ENCODE measurements at places on chromosomes 5 and 9. TPM values are rescaled to one million over a fixed set of nuclear protein-coding genes. Genes with fewer than 3 reads are reported as not detected.
A peak's percentile ranks its signal among the peaks of the same experiment; 100 is the strongest.

Gene C5
- total RNA-seq, result 0.20 TPM

GRCh38 chr9:134422301-134423090 is 96.2 kb downstream of the RXRA start:
- no peak for DNase-seq

Gene SH3GL2
- total RNA-seq, result 5.8 TPM

DNA sequence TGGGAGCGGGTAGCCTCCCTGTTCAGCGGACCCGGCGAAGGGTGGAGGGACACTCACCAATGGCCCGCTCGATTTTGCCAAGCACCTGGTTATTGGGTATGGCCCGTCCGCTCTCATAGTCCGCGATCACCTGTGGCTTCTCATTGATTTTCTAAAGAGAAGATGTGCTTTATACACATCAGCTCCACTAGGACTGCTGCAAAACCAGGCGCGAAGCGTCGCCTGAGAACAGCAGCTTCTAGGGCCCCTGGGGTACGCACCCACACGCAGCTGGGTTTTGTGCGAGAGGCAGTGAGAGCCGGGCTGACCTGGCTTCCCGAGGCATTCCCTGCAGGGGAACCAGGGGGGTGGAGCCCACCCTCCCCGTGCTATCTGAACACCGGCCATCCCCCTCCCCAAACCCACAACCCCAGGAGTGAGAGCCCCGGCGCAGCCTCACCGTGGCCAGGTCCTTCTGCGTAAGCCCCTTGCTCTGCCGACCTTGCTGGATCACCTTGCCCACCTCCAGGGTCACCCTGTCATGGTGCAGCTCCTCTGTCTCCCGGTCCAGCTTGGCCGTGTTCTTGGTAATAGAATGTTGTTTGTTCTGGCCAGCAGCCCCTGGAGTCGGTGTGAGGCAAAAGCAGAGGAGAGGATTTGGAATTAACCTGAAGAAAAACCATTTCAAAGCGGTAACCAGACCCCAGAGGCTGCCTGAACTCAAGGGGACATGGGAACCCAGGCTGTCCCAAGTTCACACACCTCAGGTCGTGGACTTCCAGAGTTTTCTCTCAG is 3.1 kb downstream of the EDF1 start:
- no peak for DNase-seq

- DNase-seq, result no peak
Measured at GRCh38 chr5:78819166-78819565, 165.9 kb downstream of the ARSB start.

GRCh38 chr5:36879274-36880033 is 2.9 kb downstream of the NIPBL start:
- DNase-seq, result no peak

DNA sequence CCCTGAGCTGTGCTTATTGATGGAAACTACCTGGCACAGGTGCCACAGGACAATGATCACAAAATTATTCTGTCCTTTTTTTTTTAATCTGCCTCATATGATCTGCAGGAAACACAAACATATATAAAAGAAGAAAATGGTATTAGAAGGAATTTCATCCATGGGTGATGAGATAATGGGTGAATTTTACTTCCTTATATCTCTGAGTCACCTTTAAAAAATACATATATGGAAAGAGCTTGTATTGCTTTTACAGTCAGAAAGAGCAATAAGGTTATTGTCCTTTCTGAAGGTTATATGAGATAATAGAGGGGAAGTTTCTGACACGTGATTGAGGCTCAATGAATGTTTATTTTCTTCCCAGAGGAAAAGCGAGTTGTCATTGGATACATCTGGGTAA is 31.6 kb downstream of the NEURL1B start:
- no peak for DNase-seq

Gene NIPAL4
- not detected for total RNA-seq

DNA sequence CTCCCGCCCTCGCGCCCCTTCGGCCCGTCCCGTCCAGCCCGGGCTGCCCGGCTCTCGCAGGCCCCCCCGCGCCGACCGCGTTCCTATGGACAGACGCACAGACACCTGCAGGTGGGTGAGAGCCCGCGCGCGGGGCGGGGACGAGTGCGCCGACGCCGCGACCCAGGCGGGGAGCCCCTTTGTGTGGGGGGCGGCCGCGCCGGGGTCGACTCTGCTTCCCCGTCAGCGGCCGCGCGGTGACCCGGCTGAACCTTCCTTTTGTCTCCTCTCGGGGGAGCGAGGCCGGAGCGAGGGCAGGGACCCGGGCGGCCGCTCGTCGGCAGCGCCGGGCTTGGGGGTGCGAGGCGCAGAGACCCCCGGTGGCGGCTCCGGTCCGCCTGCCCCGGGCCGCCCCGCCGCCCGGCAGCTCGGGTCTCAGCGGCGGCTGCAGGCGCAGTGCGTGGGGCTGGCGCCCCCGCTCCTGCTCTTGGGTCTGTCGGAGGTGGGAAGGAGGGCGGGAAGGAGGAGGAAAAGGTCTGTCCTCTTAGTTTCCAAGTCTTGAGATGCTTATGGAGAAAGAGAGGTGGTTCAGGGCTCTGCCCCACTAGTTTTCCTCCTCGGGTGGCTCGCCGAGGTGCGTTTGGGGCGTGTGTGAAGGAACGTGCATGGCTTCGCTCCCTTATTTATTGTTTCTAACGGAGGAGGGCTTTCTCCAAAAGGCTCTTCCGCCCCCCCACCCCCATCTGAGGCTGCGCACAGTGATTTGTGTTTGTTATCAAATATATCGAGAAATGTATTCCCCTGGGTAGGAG is 576 bp downstream of the KIAA1958 start:
- DNase-seq, result peak; percentile 52

Gene GLRA1
- not detected for total RNA-seq

GRCh38 chr9:136693490-136694162 is 6.4 kb upstream of the AGPAT2 start:
- no peak for DNase-seq

- no peak for DNase-seq
Measured at GRCh38 chr9:87545858-87546257, 48.2 kb downstream of the DAPK1 start.

Gene CDC20B
- total RNA-seq, result 0.18 TPM

- no peak for DNase-seq
Measured at GRCh38 chr5:150638488-150639376, 1.7 kb upstream of the SYNPO start.

GRCh38 chr9:104961701-104962359 is 33.9 kb upstream of the ABCA1 start:
- no peak for DNase-seq
